ENCODE measurements at places on chromosomes 3 and 15. TPM values are rescaled to one million over a fixed set of nuclear protein-coding genes. Genes with fewer than 3 reads are reported as not detected.

The GBE1 gene
- 39.8 TPM for total RNA-seq

- no peak overlapping the region for H3K4me3 ChIP-seq
- no peaks in the 10 kb centered on the region for H3K4me1 ChIP-seq
- no peak overlapping the region for H3K27ac ChIP-seq
- peaks cover under 1% of the 10 kb centered on the region for H3K36me3 ChIP-seq
Observed at GRCh38 chr15:73858062-73858461, 15.3 kb upstream of the TBC1D21 start.

The SELENOT gene
- 67.9 TPM for total RNA-seq

- H3K4me3 ChIP-seq: no peak overlapping the region
- H3K27ac ChIP-seq: no peak overlapping the region
- DNase-seq: peak; percentile 79
- H3K27me3 ChIP-seq: no peaks in the 10 kb centered on the region
Observed at GRCh38 chr15:88655103-88655553, 16.3 kb downstream of the ISG20 start.

DNA sequence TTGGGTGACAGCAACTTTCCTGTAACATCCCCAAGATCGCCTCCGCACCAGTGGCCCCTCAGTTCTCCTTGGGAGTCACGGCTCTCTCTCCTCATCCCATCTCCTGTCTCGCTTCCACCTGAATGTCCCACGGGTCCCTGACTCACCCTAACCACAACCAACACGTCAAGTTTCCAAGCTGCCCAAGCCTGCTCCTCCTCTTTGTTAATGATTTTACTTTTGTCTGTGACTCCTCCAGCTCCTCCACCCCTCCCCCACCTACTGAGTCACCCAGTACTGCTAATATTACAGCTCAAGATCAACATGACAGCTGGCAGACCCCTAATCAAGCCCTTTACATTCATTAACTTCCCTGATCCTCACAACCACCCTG lies 39.3 kb downstream of the BDH1 start:
- no peak overlapping the region for H3K4me3 ChIP-seq
- H3K36me3 ChIP-seq: no peaks in the 10 kb centered on the region
- DNase-seq: no peak
- peaks cover 26% of the 10 kb centered on the region for H3K4me1 ChIP-seq
- H3K27me3 ChIP-seq: no peaks in the 10 kb centered on the region
- peak overlapping the region; percentile 55 for H3K27ac ChIP-seq

DNA sequence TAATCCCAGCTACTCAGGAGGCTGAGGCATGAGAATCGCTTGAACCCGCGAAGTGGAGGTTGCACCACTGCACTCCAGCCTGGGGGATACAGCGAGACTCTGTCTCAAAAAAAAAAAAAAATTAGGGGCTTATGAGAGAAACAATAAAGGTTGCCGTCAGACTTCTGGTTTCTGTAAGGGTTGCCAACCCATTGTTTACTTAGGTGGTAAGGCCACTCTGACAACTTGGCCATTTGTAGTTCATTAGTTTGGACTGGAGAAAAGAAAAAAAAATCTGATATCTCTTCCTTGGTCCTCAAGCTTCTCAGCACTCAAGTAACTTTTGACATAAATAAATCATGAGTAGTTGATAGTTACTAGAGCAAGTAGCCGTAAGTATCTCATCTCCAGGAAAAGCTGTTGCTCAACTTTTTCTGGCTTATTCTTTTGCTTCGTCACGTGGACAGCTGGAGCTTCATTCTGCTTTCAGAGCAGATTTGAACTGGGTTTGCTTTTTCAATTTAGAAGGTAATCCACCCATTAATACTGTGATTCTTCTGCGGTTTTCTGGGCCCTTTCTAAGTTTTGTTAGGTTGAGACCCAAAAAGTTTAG lies 9.4 kb downstream of the SNX1 start:
- no peak overlapping the region for H3K4me3 ChIP-seq
- H3K27ac ChIP-seq: no peak overlapping the region
- H3K4me1 ChIP-seq: no peaks in the 10 kb centered on the region
- H3K27me3 ChIP-seq: no peaks in the 10 kb centered on the region

- peaks cover 61% of the 10 kb centered on the region for H3K4me1 ChIP-seq
- peak overlapping the region; percentile 96 for H3K27ac ChIP-seq
- DNase-seq: no peak
- peaks cover 24% of the 10 kb centered on the region for H3K36me3 ChIP-seq
Observed at GRCh38 chr15:73922186-73923151, 3.8 kb upstream of the LOXL1 start.

- H3K27ac ChIP-seq: no peak overlapping the region
- peaks cover 6% of the 10 kb centered on the region for H3K36me3 ChIP-seq
- no peak overlapping the region for H3K4me3 ChIP-seq
- no peaks in the 10 kb centered on the region for H3K27me3 ChIP-seq
- peaks cover 18% of the 10 kb centered on the region for H3K4me1 ChIP-seq
Observed at GRCh38 chr3:172799246-172799645, 48.7 kb downstream of the ECT2 start.

The TMEM212 gene
- not detected for total RNA-seq

The CLDN1 gene
- 41.4 TPM for total RNA-seq

GRCh38 chr3:53579636-53580035 lies 85.2 kb downstream of the CACNA1D start:
- no peaks in the 10 kb centered on the region for H3K36me3 ChIP-seq
- H3K27ac ChIP-seq: no peak overlapping the region
- no peak for DNase-seq
- no peak overlapping the region for H3K4me3 ChIP-seq
- H3K4me1 ChIP-seq: no peaks in the 10 kb centered on the region

- H3K27me3 ChIP-seq: no peaks in the 10 kb centered on the region
- no peaks in the 10 kb centered on the region for H3K4me1 ChIP-seq
- H3K27ac ChIP-seq: no peak overlapping the region
- no peak overlapping the region for H3K4me3 ChIP-seq
- DNase-seq: no peak
Observed at GRCh38 chr15:76793162-76793561, 112.0 kb downstream of the SCAPER start.

- H3K4me1 ChIP-seq: peaks cover 69% of the 10 kb centered on the region
- H3K36me3 ChIP-seq: no peaks in the 10 kb centered on the region
- H3K27me3 ChIP-seq: no peaks in the 10 kb centered on the region
Observed at GRCh38 chr3:171833789-171834460, 9.2 kb upstream of the TMEM212 start.

The MINDY2 gene
- 15.1 TPM for total RNA-seq

The DUSP7 gene
- 19.4 TPM for total RNA-seq

GRCh38 chr15:67564021-67564967 lies 21.8 kb downstream of the MAP2K5 start:
- H3K27me3 ChIP-seq: no peaks in the 10 kb centered on the region
- no peak overlapping the region for H3K4me3 ChIP-seq
- H3K36me3 ChIP-seq: peaks cover 32% of the 10 kb centered on the region
- no peak overlapping the region for H3K27ac ChIP-seq

DNA sequence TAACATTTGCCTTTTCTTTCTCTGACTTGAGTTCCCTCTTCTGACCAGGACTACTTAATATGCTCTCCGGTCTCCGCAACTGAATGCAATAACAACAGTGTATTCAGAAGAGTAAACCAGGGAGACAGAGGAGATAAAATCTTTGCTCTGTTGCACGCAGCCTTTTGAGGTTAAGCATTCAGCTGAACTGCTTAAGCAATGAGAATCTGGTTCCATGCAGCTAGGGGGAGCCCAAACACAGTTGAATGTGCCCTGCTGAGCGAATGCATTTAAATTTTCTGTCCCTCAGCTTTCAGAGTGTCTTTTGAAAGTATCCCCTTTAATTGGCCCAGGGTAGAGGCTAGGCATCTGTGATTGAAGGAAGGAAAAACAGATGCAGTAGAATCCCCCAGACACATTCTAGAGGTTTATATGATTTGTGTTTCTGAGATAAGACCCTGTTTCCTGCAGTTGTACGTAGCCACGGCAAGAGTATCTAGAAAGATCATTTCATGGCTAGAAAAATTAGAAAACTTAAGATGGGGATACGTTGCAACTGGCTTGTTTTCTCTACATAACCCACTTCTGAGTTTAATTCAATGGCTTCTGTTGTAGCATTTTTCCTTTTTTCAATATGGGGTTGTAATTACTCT lies 309.6 kb downstream of the TUSC7 start:
- H3K36me3 ChIP-seq: no peaks in the 10 kb centered on the region
- DNase-seq: no peak
- peaks cover 23% of the 10 kb centered on the region for H3K27me3 ChIP-seq
- no peak overlapping the region for H3K27ac ChIP-seq

DNA sequence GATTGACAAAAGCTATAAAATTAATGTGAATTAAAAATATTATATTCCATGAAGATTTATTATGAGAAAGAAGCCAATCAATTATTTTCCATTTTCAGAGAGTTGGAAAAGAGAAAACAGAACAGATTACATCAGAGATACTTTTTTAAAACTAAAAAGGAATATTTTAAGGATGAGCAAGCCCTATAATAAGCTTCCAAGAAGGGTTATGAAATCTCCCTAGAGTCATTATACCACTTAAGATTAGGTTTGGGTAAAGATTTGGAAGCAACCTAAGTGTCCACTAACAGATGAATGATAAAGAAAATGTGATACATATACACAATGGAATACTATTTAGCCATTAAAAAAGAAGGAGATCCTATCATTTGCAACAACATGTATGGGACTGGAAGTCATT lies 51.6 kb upstream of the FSIP1 start:
- peaks cover 13% of the 10 kb centered on the region for H3K4me1 ChIP-seq
- DNase-seq: no peak
- no peaks in the 10 kb centered on the region for H3K27me3 ChIP-seq
- no peak overlapping the region for H3K27ac ChIP-seq

DNA sequence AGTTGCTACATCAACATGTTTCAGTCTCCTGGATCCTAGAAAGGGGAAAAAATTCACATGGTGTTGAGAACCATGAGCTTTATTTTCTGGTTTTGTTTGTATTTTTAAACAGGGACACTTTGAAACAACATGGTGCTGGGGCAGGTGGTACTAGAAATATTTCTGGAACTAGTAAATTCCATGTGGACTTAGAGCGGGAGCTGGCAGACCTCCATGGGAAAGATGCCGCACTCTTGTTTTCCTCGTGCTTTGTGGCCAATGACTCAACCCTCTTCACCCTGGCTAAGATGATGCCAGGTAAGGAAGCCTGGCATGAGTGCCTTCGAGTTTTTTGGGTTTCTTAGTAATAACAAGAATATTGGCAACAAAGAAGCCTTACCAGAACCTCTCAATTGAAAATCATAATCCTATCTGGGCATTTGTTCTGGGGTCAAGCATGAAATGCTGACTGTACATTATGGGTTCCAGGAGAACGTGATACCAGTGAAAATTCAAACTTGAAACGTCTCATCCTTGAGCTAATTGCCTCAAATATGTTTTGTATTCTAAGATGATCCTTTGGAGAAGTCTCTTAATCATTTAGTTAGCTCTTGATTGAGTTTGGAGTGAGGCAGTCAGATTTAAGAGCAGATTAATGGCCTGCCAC lies 7.9 kb downstream of the ALAS1 start:
- no peaks in the 10 kb centered on the region for H3K27me3 ChIP-seq
- peaks cover 70% of the 10 kb centered on the region for H3K36me3 ChIP-seq
- H3K4me1 ChIP-seq: no peaks in the 10 kb centered on the region
- no peak overlapping the region for H3K4me3 ChIP-seq

The STARD5 gene
- total RNA-seq: 1.3 TPM

DNA sequence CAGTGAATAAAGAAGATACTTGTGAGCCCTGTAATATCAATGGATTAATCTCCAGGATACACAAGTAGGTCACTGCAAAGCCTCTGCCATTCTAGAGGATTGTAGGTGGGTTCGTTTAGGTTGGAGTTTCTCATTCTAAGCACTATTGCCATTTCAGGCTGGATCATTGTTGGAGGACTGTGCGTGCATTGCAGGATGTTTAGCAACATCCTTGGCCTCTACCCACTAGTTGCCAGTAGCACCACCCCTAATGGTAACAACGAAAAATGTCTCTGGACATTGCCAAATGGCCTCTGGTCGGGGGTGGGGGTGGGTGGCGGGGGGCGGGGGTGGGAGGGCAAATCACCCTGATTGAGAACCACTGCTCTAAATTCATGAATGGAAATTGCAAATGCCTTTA lies 4.9 kb upstream of the IFT57 start:
- peaks cover 17% of the 10 kb centered on the region for H3K4me1 ChIP-seq
- H3K36me3 ChIP-seq: no peaks in the 10 kb centered on the region
- no peak overlapping the region for H3K4me3 ChIP-seq
- peaks cover 10% of the 10 kb centered on the region for H3K27me3 ChIP-seq
- H3K27ac ChIP-seq: no peak overlapping the region

- no peaks in the 10 kb centered on the region for H3K27me3 ChIP-seq
- DNase-seq: no peak
- no peaks in the 10 kb centered on the region for H3K36me3 ChIP-seq
- H3K27ac ChIP-seq: no peak overlapping the region
Observed at GRCh38 chr3:178244733-178245709, 291.2 kb upstream of the KCNMB2 start.
